ENCODE measurements at places on chromosomes 16 and 17. TPM values are rescaled to one million over a fixed set of nuclear protein-coding genes. Genes with fewer than 3 reads are reported as not detected.
A peak's percentile ranks its signal among the peaks of the same experiment; 100 is the strongest.

GRCh38 chr16:74874123-74874522, 99.5 kb upstream of the FA2H start:
- DNase-seq, result no peak

- peak; percentile 86 for DNase-seq
Observed at GRCh38 chr16:51151435-51151960, 428 bp upstream of the SALL1 start.

DNA sequence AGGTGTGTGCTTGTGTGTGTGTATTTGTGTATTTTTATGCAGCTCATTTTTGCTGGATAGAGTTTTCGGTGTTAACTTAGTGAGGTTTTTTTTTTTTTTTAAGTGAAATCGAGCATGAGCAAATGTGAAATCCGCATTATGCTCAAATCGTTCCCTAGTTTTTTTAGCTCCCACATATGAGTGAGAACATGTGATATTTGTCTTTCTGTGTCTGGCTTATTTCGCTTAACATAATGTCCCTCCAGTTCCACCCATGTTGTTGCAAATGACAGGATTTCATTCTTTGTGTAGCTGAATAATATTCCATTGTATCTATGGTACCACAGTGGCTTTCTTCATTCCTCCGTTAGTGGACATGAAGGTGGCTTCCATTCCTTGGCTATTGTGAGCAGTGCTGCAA, 1103.3 kb upstream of the EEF2KMT start:
- DNase-seq, result no peak

DNA sequence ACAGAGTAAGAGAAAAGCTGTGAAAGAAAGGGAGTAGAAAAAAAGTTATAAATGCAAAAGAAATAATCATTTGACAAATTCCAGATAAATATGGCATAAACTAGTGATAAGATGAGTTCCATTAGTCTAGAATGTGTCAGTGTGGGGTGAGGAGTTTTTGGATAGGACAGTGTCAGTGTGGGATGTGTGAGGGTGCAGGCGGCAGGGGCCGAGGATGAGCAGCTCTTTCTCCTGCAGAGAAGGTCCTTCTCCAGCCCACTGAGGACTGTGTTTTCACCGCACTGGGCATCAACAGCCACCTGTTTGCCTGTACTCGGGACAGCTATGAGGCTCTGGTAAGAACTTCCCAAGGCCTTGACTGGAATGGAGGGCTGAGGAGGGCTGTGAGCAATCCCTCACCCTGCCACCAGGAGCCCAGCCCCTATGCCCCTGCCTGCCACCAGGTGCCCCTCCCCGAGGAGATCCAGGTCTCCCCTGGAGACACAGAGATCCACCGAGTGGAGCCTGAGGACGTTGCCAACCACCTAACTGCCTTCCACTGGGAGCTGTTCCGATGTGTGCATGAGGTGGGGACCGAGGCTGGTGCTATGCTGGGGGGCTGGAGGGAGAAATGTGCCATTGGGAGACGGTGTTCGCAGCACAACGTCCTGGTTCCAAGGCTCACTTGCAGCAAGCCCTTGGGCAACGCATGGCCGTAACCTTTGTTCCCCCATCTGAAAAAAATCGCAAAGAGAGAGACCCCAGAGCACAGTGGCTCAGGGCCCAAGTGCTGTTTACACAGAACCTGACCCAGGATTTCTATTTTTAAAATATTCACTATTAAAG, 13.1 kb downstream of the RAPGEFL1 start:
- DNase-seq, result no peak

- no peak for DNase-seq
Observed at GRCh38 chr17:60902399-60902798, 224.7 kb downstream of the BCAS3 start.

GRCh38 chr17:68613739-68614298, 12.7 kb upstream of the FAM20A start:
- no peak for DNase-seq

DNA sequence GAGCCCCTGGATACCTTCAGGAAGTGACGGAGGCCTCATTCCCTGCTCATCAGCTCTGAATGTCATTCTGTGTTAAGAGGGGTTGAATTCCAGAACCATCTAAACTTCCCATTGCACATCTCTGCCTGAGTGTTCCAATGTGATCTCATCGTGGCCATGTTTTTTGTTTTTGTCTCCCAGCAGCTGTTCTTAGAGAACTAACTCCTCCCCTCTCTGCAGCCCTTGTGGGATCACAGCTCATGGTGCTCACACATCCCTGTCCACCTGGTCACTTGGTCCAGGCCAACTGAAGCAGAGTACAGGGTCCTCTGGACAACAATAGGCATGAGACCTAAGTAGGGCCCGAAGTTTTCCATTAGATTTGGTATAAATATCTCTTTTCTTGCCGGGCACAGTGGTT, 6.0 kb upstream of the SYT17 start:
- no peak for DNase-seq

- DNase-seq, result no peak
Observed at GRCh38 chr17:46949291-46950174, 26.6 kb downstream of the GOSR2 start.

GRCh38 chr17:79461041-79461440, 149.8 kb downstream of the RBFOX3 start:
- DNase-seq, result no peak

GRCh38 chr17:67517325-67517724, 140.2 kb downstream of the PITPNC1 start:
- no peak for DNase-seq

DNA sequence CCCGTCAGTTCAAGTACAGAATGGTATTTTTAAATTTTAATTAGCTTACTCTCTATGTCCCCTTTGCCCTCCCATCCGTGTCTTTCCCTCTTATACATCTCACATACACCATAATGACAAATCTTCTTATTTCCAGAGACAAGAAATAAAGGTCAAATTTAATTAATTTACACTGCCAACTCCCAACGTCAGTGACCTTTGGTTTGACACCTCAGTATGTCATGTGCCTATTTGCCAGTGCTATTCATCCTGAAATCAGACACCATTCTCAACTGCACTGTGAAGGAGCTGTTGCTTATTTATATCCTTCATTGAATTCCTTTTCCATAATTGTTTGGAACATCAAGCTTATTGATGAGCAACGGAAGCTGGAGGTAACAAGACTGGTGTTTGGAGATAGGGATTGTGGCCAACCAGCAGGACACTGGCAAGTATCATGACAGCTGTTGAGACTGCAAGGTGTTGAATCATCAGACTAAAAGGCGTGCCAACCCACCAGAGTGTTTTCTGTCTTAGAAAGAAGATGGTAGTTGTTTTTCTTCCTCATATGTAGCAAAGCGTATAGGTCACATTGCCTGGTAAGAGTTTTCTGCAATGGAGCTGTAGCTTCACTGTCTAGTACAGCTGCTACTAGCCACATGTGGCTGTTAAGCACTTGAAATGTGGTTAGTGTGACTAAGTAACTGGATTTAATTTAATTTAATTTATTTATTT, 12.5 kb downstream of the CALCOCO2 start:
- no peak for DNase-seq

RANBP10 gene
- total RNA-seq, result 7.6 TPM

HIGD1B gene
- total RNA-seq, result 8.8 TPM

- no peak for DNase-seq
Observed at GRCh38 chr16:80599466-80599865, 58.7 kb downstream of the DYNLRB2 start.

Measured in uterus (tissue), 4 donors.